ENCODE measurements at places on chromosomes 7 and 10.

DNA sequence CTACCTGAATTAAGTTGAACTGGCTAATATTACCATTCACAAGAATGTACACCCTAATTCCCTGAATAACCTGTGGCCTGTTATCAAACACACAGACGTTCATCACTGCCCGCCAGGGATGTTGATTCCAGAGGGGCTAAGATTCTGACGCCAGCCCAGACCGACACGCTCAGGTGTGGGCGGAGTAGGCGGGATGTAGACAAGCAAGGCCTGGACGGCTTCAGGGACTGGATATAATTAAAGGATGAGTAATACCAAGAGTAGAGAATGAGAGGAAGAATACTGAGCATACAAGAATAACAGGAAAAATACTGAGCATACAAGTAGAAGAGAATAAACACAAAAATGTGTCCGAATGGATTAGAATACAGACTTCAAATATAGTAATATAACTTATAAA, 29.0 kb downstream of the CUBN start:
- no peak for DNase-seq

DNA sequence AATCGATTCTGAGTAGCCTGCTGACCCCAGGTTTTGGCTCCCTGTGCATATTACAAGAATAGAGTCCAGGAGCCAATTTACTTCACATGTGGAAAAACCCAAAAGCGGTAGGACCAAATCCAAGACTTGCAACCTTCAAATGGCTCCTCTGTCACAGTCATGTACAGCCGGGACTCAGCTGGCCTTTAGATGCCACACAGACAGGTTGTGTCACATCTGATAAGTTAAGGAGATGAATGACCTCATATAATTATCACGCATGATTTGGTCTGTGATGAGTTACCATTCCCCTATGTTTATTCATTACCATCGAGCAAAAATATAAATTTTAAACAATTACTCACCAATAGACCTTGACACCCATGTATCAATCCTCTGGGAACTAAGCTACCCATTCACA, 14.2 kb downstream of the CACNA2D1 start:
- DNase-seq, result no peak

DNA sequence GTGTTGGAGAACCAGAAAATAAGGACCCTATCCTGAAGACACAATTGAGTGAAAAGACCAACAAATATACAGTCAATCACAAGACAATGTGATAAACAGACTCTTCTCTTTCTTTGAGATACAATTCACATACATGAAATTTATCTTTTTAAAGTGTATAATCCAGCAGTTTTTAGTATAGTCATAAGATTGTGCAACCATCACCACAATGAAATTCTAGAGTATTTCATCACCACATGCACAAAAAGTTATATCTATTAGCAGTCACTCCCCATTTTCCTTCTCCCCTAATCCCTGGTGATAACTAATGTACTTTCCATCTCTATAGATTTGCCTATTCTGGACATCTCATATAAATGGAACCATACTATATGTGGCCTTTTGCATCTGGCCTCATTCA, 8.2 kb upstream of the SORBS1 start:
- DNase-seq, result no peak

DNA sequence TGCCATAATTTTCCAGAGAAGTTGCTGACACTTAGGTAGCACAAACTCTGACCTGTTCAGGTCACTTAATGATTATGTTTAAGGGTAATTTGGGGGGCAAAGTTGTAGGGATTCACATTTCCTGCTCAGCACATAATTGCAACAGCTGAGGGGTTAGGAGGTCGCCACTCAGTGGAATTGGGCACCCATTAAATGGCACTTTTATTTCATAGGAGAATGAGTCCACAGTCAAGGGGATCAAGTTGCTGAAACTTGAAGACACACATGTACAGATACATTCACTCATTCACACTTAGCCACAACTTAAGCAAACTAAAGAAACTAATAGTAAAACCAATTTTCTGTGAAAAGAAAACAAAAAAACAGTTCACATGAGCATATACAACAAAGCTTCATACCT, 1.5 kb downstream of the PCDH15 start:
- no peak for DNase-seq

GRCh38 chr10:76178532-76179292, 747.3 kb downstream of the LRMDA start:
- DNase-seq, result no peak

- DNase-seq, result no peak
These were observed 268.0 kb downstream of the FRMD4A start for GRCh38 chr10:14062528-14063260.

DNA sequence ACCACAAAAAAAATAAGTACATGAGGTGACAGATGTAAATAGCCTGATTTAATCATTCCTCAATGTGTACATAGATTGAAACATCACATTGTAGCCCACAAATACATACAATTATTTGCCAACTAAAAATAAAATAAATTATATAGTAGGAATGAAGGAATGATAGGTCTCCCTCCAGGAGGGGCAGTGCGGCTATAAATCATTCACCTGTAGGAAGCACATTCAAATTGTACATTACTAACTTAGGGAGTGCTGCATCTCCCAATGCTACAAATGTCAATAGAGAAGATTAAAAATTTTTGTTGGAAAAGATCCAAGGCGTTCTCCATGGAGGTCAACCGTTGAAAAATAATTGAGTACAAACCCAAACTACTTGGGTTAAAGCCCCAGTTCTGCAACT, 4.2 kb downstream of the KBTBD2 start:
- no peak for DNase-seq

- no peak for DNase-seq
These were observed 81.6 kb downstream of the HIBADH start for GRCh38 chr7:27581119-27581518.

DNA sequence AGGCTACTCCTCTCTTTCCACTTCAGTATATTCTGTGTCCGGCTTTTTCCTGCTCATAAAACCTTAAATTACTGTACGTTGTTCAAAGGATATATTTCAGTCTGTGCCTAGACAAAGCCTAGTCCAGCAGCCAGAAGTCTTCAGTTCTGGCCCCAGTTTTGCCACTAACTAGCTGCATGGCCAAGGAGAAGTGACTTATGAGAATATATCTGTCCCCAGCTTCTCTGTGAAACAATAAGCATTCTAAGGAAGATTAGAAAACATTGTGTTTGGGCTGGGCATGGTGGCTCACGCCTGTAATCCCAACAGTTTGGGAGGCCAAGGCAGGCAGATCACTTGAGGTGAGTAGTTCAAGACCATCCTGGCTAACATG, 105.0 kb upstream of the HDAC9 start:
- no peak for DNase-seq

- DNase-seq, result no peak
These were observed 25.0 kb downstream of the LDB3 start for GRCh38 chr10:86693275-86693674.

DNA sequence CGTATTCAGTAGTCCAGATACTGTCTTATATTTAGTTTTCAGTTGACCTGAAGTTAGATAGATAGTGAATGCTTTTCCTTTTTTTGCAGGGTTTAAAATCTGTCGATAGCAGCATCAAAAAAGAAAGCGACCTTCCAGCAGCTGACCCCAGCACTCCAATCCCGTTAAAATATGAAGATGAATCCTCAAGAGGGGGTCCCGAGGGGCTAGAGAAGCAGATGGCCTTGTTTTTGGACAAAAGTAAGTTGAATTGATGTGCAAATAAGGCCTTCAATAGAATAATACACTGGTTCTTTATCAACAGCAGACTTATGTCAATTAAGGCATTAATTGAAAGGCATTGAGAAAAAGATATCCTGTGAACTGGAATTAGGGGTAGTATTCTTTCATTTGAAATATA, 18.7 kb downstream of the EDRF1 start:
- no peak for DNase-seq

- no peak for DNase-seq
These were observed 613.1 kb upstream of the NRP1 start for GRCh38 chr10:33947544-33947943.

DNA sequence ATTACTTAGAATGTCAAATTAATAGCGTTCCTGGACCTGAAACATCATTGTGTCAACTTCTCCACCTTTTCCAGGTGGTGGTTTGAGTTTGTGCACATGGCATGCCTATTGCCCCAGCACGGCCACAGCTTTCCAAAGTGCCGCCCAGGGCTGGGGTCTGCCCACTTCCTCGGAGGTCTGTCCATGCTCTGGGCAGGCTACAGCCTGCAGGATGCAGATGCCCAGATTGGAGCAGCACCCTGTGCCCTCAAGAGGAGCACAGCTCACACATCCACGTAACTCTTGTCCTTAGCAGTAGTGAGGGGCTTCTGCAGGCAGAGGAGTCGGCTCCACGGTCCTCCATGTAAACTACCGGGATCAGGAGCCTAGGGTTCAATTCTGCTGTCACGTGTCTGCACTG, 238.6 kb downstream of the EBF3 start:
- no peak for DNase-seq

GRCh38 chr7:30647589-30648364, 34.5 kb downstream of the CRHR2 start:
- DNase-seq, result peak; percentile 85

GRCh38 chr10:132329565-132330485, 2.2 kb upstream of the LRRC27 start:
- no peak for DNase-seq

DNA sequence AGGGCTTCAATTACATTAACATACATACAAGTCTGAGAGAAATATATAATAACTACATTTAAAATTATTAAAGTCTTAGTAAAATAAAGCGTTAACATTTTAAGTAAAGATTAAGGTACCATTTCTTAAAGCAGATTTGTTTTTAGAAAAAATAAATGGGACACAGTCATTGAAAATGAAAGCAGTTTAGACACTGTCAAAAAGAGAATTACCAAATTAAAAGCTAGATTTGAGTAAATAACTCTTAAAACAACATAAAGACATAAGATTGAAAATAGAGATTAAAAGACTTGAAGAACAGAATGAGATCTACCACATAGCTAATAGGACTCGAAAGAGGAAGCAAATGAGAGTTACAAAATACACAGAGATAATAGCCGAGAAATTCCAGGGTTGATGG, 562.2 kb upstream of the FOXK1 start:
- DNase-seq, result no peak

GRCh38 chr10:79262131-79262530, 85.1 kb upstream of the PPIF start:
- no peak for DNase-seq

GRCh38 chr10:119769886-119770285, 44.0 kb downstream of the INPP5F start:
- no peak for DNase-seq

- peak; percentile 14 for DNase-seq
These were observed 421.7 kb upstream of the NUPR2 start for GRCh38 chr7:56537952-56538351.

DNA sequence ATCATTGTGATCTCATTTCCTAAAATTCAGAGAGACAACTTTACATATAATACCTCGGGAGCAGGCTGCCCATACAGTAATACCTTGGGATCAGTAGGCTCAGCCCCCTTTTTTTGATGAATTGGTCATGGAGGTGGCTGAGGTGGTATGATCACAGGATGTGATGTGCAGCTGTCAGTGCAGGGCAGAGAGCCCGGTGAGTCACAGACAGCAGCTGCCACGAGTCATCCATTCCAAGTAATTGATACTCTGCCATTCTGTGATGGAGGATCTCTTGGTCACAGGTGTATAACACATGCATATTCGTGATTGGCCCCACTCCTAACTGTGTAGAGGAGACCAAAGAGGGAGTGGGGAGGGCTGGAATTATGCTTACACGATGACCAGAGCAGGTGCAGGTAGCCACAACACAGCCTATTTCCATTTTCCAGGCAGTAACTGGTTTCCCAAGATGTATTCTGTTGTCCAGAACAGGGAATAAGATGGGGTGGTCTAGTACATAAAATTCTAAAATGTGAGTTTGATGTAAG, 14.1 kb downstream of the NRCAM start:
- no peak for DNase-seq

DNA sequence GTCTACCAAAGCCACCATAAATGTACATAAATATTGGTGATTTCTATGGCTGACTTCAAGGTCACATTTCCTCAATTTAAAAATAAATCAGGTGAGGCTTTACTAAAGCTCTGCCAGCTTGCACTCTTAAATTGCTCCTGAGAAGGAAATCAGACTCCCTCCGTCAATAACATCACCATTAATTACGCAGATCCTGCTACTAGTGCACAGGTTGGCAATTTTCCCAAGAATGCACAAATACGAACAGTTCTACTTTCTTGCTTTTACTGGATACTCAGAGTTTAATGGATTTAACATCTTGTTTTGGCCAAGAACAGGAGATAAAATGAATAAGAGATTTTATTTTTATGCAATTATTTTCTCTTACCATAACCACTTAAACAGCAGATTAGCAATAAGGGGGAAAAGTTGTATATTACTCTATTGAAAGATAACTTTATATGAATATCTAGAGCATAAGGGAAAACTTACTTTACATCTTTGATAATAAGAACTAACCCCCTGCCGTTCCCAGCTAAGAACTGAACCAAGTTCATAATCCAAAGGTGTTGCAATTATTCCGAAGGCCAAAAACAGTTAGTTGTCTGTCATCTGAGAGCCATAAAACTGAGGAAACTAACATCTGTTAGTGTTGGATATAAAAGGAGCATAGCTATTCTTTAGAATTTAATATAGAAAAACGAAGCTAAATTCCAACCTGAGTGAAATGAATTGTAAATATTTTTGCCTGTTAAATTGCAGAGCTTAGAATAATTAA, 140.5 kb downstream of the TWIST1 start:
- DNase-seq, result no peak

- DNase-seq, result no peak
These were observed 1.5 kb downstream of the FRAT1 start for GRCh38 chr10:97320480-97321031.

DNA sequence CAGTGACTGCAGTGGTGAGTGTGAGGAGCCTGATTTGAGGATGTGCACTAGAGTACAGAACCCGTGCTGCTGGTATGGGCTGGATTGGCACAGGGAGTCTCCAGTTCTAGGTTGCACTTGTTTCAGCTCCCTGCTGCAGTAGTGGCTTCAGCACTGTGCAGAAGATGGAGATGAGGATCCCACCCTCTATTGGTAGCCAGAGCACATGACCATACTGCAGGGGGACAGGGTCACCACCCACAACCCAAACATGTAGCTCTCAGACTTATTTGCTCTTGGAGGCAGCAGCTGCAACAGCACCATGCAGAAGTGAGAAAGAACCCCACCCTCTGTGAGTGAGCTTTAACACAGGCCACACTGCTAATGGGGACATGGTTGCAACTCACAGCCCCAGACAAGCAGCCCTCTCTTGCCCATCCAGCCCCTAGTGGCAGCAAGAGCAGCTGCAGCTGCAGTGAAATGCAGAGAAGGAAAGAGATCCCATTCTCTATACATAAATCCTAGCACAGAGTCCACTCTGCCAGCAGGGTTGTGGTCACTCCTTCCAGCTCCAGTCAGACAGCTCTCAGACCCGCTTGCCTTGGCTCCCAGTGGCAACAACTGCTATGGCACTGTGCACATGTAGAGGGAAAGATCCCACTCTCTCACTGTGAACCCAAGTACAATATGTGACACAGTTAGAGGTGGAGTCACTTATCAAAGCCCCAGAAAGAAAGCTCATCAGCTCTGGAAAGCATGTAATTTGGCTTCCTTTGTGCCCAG, 51.4 kb upstream of the SCIN start:
- DNase-seq, result peak; percentile 25

- DNase-seq, result no peak
These were observed 17.0 kb upstream of the RET start for GRCh38 chr10:43059828-43060227.

- DNase-seq, result no peak
These were observed 44.8 kb downstream of the PRKCQ start for GRCh38 chr10:6535156-6535764.

Measured in WERI-Rb-1 (cell line).